Endothelial cell of umbilical vein (primary cell): ENCODE measurements at places on chromosomes 6 and 20.

DNA sequence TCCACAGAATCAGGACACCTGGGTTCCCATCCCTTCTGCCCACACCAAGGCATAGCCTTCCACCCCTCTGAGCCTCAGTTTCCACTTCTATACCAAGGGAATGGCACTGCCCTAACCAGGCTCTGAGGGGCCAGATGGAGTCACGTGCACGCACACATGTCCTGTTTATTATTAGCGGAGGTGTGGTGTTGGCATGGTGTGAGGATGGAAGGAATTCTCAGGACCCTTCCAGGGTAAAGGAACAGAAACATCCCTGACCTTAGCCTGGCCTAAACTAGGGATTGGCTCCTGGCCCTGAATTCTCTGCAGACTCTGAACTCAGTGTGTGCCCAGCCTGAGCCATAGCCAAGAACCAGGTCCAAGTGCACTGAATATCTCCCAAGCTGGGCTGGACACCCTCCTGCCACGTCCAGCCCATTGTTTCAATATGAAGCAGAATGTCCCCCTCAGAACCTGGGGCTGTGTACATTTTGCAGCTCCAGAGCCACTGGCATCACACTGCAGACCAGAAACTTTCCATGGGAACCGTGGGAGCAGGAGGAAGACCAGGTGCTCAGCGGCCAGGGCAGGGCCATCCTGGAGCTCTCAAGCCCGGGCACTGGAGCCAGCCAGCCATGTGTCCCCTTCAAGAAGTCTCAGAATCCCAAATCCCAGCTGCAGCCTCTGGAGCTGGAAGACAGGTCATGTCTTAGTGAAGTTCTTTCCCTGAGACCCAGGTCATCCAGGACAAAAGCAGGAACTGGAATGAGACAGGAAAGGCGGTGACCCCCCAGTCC, 208.4 kb downstream of the ANKRD60 start:
- DNase-seq = no peak

- no peak for DNase-seq
These were observed 400.2 kb downstream of the QKI start for GRCh38 chr6:163814494-163815364.

DNA sequence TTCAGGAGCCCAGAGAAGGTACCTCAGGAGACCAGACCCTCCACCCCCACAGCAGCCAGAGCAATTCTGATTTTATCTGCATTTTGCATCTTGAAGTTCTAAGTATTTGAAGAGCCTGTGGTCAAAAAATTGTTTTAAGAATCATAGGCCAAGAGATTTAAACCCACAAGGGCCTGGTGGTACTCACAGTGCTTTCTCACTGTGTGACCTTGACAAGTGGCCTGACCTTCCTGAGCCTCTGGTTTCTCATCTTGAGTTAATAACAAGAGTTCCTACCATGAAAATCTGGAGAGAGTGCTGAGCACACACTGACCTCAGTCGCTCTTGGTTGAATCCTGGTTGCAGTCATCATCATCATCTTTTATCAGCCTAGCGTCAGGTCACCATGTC, 45.4 kb upstream of the ID1 start:
- no peak for DNase-seq

- no peak for DNase-seq
These were observed 67.3 kb downstream of the NPEPL1 start for GRCh38 chr20:58759947-58760346.

GRCh38 chr6:136351518-136352110, 62.0 kb upstream of the BCLAF1 start:
- no peak for DNase-seq

GRCh38 chr20:35515949-35516645, 13.4 kb downstream of the C20orf173 start:
- no peak for DNase-seq

- DNase-seq = no peak
These were observed 117.3 kb downstream of the MAP3K4 start for GRCh38 chr6:161108916-161109315.

- DNase-seq = peak; percentile 61
These were observed 41.0 kb downstream of the SLC9A8 start for GRCh38 chr20:49853640-49854039.

- no peak for DNase-seq
These were observed 13.5 kb downstream of the NCOA7 start for GRCh38 chr6:125804264-125804663.

GRCh38 chr6:37131104-37131959, 38.6 kb upstream of the PIM1 start:
- peak; percentile 52 for DNase-seq

GRCh38 chr6:121521164-121521555, 85.7 kb downstream of the GJA1 start:
- no peak for DNase-seq

DNA sequence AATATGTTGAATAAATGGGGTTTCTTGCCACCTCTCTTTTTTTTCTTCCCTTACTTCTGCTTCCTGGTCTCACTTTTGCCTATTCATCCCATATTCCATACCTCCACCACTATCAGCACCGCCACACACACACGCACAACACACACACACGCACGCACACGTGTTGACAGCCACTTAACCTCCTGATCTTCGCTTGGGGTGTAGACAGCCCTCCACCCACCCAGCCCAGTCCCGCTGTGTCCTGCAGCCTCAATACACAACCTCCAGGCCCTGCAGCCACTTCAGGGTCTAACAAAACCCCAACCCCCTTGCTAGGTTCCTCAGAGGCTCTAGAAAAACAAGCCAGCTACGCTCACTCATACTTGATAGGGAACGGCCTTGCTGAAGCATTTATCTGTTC, 72.3 kb downstream of the LINC00237 start:
- DNase-seq = no peak

- DNase-seq = no peak
These were observed 46.2 kb downstream of the PACRG start for GRCh38 chr6:162773996-162774395.

DNA sequence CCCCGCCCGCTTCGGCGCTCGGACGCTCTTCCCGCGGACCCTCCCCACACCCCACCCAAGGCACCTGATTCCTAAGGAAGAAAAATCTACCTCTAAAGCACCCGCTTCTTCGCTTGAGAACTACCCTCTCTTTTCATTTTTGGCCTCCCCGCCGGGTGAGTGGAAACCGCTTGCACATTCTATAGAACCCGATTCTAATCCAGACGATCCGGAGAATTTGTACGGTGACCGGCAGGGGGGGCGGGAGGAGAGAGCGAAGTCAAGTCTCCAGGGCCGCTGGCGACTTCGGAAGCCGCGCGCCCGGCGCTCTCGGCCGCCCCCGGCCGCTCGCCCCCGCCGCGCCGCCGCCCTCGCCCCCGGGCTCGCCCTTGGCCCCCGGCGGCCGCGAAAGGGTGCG, at the start of gene RBM24:
Gene RBM24, plus strand, starts transcription at position 262 of the 397 bp plus-strand sequence. CDS start 221 bp downstream, outside the sequence.
- DNase-seq = peak; percentile 57

- no peak for DNase-seq
These were observed 38.9 kb downstream of the MRAP2 start for GRCh38 chr6:84072442-84072997.

DNA sequence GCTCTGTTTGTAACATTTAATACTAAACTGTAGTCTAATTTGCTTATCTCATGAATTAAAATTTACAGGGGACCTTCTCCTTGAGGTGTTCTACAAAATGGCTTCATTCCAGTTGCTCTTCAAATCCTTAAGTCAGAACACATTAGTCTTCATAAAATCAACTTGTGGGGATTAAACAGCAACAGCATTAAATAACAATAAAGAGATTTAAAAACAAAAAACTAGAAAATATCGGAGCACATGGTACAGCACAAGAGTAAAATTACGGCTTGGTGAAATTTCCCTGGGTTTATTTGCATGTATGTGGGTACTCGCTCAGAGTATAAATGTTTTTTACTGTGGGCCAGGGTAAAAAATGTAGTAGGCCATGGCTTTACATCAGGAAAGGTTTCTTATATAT, 12.0 kb downstream of the RRAGD start:
- no peak for DNase-seq

- no peak for DNase-seq
These were observed 232.9 kb downstream of the SYNE1 start for GRCh38 chr6:152404086-152404857.

DNA sequence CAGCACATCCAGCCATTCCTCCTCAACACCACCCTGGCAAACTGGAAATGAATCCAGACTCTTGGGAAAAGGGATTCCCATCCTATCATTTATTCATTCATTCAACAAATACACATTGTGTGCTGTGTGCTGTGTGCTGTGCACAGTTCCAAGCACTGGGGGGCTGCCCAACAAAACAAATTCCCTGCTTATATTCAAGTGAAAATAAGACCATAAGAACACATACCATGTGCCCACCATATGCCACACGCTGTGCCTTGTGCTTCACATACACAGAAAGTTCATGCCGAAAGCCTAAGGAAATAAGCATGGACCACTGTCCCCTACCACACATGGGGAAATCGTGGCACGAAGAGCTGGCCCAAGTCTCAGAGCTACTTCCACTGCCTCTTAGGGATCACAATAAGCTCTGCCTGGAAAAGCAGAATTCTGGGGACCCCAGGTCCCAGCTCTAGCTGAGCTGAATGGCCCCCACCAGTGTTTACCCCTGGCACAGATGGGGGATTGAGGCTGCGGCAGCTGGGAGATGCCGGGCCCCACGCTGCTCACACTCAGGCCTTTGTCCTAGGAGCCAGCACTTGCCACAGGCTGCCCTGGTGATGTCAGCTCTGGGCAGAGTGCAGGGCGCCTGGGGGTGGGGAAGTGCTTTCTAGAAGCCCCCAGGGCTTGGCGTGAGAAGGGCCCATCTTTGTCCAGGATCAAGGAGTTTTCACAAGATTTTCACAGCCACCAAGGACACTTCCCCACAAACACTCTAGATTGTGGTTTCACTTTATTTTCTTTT, 99.6 kb downstream of the PREX1 start:
- no peak for DNase-seq

- peak; percentile 67 for DNase-seq
These were observed 8.2 kb upstream of the UBE2V1 start for GRCh38 chr20:50120935-50121693.

GRCh38 chr20:25284131-25284601, 36.3 kb downstream of the PYGB start:
- DNase-seq = no peak

DNA sequence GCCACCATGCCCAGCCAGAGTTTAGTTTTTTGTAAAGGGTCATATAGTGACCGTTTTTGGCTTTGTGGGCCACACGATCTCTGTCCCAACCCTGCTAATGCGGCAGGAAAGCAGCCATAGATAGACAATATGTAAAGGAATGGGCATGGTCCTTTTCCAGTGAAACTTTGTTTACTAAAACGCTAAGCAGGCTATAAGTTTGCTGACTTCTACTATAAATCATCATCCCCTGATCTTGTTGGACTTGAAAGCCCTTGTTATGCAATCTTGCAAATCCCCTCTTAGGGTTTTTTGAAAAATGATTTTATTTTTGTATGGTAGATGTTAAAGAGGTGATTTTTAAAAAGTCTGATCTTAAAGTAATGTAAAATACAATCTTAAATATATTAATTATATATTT, 63.6 kb downstream of the CBFA2T2 start:
- DNase-seq = no peak

GRCh38 chr6:137519629-137520176, 25.5 kb upstream of the OLIG3 start:
- DNase-seq = no peak

- no peak for DNase-seq
These were observed 279.8 kb downstream of the EPHA7 start for GRCh38 chr6:93139408-93140081.

DNA sequence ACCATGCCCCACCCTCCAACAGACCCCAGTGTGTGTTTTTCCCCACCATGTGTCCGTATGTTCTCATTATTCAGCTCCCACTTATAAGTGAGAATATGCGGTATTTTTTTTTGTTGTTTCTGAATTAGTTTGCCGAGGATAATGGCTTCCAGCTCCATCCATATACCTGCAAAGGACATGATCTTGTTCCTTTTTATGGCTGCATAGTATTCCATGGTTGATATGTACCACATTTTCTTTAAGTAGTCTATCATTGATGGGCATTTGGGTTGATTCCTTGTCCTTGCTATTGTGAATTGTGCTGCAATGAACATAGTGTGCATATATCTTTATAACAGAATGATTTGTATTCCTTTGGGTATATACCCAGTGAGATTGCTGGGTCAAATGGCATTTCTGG, 176.9 kb downstream of the UTRN start:
- DNase-seq = no peak
